GM12864 (cell line): ENCODE measurements at places on chromosomes 2 and 18.

GRCh38 chr2:24233321-24233720 is 58.5 kb downstream of the FAM228A start:
- no peak for DNase-seq

GRCh38 chr18:79784071-79784913 is 13.4 kb upstream of the KCNG2 start:
- no peak for DNase-seq

DNA sequence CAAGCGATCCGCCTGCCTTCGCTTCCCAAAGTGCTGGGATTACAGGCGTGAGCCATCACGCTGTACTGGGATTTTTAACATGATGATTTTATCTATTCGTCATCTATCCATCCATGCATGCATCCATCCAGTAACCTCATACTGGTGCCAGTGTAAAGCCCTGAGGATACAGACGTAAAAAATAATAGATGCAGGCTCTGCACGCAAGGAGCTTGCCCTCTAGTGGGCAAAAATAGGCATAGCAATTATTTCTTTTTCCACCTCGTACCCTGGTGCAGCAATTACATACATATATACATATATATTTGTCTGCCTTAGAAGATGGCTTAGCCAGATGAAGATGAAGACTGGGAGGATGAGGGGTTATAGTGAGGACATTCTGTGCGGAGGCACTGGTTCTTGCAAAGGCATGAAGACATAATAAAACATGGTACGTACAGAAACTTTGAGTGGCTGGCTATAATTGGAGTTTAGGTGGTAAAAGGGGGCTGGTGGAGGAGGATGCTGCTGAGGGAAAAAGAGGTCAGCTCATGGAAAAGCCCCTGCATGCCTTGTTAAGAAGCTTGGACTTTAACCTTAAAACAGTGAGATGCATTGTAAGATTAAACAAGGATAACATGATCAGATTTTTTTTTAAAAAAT is 19.6 kb upstream of the RPIA start:
- DNase-seq, result peak; percentile 19

DNA sequence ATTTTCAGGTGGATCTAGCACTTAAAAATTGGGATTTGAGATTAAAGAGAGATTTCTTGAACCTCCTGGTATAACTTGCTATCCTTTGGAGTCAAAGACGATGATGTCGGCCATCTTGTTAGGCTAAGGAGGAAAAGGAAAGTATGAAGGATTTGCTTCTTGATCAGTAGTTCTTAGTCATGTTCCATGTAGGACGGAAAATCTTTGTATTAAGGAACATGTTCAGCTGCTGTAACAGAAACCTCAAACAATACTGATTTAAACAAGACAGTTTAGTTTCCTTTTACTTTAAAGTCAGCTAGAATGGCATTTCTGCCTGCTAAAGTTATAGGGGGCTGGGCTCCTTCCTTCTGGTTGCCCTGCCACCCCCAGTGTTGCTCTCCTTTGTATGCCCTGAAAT is 56.4 kb upstream of the MGAT5 start:
- DNase-seq, result no peak

DNA sequence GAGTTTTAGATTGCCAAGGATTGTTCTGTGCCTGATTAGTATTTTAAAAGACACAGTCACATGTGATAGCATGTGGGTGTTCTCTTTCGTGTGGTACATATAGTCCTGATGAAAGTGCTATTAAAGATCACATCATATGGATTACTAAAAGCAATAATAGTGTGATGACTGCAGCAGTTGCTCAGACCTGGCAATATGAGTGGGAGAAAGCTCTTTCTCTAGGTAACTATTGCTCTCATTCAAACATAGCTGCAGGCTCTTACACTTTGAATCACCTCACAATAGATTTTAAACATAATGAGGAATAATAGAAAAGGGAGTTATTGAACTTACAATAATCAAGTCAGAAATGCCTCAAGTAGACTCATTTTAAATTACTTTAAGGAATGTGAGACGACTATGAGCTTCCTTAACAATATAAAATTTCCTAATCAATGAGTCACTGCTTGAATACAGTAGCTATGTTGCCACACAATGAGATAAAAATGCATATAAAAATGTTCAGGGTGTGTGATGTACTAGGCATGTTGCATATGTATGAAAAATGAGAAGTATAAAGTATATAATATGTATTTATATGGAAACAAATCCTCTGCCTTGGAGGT is 452.1 kb downstream of the TMX3 start:
- no peak for DNase-seq

- no peak for DNase-seq
Measured at GRCh38 chr2:159297042-159297707, 10.7 kb upstream of the WDSUB1 start.
